ENCODE measurements at places on chromosomes 6 and 20.

- no peak for DNase-seq
These were observed 113.2 kb downstream of the EDN1 start for GRCh38 chr6:12403201-12403826.

DNA sequence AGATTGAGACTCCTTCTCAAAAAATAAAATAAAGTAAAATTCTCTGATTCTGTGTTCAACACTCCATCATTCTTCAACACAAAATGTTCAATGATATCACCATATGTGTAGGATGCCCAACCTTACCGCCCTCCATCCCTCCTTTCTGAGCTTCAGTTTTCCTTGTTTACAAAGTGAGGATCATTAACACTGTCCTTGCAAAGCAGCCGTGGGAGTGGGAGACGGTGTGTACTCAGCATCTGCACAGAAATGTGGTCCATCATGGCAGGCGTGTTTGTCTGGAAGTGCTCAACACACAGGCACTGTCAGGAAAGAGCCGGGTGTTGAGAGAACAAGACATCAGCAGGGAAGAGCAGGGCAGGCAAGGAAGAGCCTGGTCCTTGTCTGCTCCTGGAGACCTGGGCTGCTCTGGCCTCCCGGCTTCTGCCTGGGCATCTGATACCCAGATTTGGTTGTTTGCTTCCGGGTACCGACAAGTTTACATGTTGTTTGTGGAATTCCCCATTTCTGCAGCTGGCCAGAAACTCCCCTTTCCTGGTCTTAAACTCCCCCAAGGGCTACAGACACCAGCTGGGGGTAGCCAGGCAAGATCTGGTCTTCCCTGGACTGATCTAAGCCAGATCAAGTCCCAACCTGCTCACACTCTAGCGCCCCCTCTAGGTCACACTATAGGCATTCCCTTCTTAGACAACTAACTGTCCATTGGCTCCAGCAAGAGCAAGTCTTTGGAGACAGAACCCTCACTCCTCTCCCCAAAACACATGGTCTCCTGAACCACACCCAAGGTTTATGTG, 26.7 kb upstream of the TTPAL start:
- no peak for DNase-seq

DNA sequence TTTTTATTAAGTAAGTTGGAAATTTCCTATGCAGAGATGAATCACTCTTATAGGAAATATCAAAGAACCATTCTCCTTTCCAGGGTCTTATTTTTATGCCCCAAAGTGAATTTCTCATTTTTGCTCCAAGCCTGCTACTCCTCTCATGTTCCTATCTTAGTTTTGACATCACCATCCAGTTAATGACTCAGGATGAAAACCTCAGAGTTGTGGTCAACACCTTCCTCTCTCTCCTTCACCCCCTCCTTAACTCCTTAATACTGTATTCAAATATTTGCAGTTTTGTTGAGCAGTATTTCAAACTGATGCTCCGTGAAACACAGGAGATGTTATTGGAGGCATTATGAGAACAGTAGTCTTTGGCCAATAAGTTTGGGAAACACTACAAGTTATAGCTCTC, 64.1 kb downstream of the NRN1 start:
- DNase-seq, result no peak

DNA sequence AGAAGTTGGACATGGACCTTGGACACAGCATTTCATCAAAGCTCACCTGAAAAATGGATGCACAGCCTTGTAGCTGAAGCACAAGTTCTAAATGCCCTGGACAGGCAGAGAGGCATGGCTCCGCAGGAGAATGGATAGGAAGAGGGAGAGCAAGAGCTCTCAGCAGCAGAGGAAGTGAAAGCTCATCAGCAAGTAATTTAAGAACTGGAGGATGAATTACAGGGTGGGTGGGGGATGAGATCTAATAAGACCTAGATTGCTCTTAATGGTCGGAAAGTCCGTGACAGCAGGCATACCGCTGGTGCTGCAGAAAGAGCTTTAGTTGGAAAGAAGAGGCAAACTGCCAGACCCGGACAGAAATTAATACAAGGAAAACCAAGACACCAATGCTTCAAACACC, 37.3 kb upstream of the SAYSD1 start:
- no peak for DNase-seq

GRCh38 chr6:48075181-48075580, 35.8 kb downstream of the PTCHD4 start:
- DNase-seq, result no peak

GRCh38 chr6:13454286-13455221, 32.8 kb downstream of the GFOD1 start:
- DNase-seq, result no peak

DNA sequence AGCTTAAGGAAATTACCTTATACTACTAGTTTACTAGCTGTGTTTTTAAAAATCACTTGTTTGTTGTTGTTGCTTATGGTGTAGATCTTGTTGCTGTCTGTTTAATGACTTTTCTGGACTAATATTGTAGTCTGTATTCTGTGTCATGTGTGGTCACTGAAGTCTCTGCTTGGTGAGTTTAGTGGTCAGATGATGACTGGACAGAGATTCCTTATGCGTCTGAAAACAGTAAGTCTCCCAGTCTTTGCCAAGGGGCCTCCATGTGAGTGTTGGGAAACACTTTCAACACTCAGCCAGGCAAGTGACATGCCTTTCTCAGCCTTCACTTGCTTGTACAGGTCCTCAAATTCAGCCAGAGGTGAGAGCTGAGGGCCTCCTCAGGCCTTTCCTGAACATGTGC, 256.9 kb upstream of the RNF24 start:
- no peak for DNase-seq

GRCh38 chr6:52513464-52513863, 63.4 kb downstream of the TRAM2 start:
- DNase-seq, result no peak

- no peak for DNase-seq
These were observed 195.4 kb downstream of the SMOC2 start for GRCh38 chr6:168636147-168637004.

DNA sequence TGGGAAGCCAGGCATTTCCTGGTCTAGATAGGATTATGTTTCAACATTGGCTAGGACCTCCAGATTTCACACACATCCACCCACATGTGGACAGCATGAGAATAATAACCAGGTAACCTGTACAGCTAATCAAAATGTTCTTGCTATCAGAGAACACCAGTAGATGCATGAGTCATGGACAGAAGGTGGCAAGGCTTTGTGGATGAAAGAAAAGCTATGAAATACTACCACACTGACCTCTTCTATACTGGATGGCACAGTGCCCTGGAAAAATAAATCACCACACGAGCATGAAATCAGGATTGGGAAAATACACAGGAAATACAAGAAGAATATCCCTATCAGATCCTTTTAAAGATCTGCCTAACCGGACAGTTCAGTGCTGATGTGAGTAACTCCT, 113.0 kb downstream of the GMDS start:
- DNase-seq, result no peak

GRCh38 chr6:66226109-66226508, 519.1 kb upstream of the EYS start:
- DNase-seq, result no peak

GRCh38 chr6:12653486-12653885, 63.1 kb upstream of the PHACTR1 start:
- no peak for DNase-seq

DNA sequence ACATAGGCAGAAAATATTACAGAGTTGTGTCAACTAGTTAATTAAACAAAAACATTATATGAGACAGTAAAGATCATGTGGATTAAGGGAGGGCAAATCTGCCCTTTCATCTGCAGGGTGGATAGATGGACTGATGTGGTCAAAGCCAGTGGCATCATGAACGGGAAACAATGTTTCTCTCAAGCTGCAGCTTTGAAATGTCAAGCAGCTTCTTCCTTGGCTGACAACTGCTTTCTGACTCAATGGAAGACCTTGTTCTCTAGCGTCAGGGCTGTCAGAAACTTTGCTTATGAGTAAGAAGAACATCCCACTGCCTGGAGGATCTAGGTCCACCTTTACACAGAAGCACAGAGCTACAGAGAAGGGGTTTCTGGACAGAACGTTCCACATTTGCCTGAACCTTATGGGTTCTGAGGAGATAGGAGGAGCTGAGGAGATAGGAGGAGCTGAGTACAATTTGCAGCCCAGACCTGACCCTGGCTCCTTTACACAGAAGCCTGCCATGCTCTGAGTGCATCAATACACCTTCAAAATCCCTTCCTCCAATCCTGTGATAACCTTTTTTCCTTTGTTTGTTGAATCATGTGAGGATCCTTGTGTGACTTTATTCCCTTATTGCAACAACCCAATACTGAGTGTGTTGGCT, 6.1 kb downstream of the CST5 start:
- DNase-seq, result no peak

- no peak for DNase-seq
These were observed 78.3 kb upstream of the CLDN20 start for GRCh38 chr6:155185544-155185943.

DNA sequence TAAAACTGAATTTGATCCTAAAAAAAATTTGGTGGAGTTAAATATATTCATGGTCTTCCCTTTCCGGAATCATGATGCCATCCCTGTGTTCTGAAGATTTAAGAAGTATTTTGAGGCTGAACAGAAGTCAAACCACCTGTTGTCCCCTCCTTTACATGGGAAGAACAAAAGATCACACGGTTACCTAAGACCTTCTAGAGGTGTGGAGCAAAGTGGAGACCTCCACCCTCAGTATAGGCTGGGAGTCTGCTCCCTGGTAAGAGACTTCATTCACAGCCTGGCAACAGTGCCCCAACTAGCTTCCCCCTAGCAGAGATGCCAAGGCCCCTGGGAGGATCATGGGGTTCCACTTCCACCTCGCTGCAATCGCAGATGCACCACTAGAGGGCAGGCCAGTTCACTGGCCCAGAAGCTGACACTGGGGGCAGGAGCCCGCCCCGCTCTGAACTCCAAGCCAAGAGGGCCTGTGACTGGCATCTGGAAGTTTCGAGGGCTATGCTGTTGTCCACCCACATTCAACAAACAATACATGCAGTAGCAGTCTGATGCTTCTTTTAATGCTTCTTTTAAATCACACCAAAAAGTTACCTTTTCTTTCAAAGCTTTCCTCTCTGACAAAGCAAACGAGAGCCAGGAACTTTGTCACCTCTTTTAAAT, 19.5 kb upstream of the UBE2J1 start:
- DNase-seq, result no peak

Measured in coronary artery (tissue), 2 donors.